ENCODE measurements at places on chromosomes 13 and 19.

GRCh38 chr19:38577826-38578225 lies 39.9 kb downstream of the MAP4K1 start:
- DNase-seq: no peak

- DNase-seq: no peak
Measured at GRCh38 chr13:76285463-76285862, 600.7 kb downstream of the KCTD12 start.

GRCh38 chr19:12913011-12913561 lies 6.0 kb downstream of the SYCE2 start:
- no peak for DNase-seq

DNA sequence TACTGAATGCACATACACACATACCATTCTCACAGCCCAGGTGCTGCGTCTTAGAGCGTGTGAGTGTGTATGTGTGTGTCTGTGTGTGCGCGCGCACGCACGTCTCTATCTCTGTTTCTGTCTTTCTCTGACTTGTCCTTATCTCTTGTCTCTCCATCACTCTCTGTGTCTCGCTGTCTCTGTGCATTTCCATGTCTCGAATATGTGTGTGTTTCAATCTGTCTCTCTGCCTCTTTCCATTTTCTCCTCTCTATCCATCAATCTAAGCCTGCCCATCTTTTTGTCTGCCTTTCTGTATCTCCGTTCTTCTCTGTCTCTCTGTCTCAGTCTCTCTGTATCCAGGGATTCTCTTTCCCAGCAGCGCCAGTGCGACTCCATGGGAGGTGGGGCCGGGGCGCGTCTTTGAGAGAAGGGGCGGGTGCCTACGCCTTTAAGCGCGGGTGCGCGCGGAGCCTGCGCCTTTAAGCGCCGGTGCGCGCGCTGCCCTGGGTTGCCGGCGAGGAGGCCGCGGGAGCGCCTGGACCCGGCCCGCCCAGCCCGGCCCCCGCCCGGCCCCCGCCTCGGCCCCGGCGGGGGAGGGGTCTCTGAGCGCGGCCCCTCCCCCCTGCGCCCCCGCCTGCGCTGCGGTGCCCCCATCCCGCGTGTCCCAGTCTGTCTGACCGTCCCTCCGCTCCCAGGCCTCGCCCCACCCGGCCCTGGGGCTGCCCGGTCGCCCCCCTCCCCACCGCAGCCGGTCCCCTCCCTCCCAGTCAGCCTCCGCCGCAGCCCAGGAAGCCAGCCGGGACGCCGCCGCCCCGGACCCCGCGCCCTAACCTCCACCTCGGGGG lies at the start of gene LRFN3:
Gene LRFN3 (plus strand): TSS at position 464 of the 827 bp plus-strand sequence. CDS start 3,052 bp downstream, outside the sequence.
- no peak for DNase-seq

GRCh38 chr19:14160017-14160703 lies 23.8 kb upstream of the ASF1B start:
- no peak for DNase-seq
